ENCODE measurements at places on chromosomes 12 and 14.

DNA sequence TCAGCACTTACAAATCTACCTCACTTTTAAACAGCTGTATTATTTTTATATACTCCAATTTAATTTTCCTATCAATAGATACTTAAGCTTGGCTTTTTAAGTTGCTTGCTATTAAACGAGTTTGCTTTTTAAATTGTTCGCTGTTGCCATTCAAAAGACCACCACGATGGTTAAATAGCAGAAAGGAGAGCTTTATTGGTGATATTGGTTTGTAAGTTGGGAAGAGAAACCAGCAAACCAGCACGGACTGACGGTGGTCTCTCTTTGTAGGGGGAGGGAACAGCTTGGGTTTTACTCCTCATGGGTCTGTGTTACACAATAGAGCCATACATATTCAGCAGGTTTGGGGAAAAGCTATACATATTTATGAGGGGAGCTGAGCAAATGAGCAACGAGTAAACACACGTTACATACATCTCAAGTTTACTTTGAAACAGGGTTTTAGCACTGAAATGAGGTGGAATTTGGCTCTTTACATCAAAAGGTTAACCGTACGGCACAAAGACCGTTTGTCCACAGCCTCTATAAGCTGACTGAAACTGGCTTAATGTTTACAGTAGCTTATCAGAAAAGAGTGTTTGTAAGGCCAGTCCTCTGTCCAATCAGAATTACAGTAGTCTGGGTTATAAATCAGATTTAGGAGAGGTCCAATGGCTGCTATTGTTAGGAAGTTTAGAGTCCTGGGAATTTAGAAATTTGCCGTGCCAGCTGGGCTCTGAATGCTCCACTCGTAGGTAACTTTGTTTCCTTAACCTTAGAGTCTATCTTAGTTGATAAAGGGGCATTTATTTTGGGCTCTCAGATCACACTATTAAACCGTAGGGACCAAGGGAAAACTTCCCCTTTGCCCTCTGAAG lies 69.7 kb upstream of the DHRS4 start:
- no peak for DNase-seq

DNA sequence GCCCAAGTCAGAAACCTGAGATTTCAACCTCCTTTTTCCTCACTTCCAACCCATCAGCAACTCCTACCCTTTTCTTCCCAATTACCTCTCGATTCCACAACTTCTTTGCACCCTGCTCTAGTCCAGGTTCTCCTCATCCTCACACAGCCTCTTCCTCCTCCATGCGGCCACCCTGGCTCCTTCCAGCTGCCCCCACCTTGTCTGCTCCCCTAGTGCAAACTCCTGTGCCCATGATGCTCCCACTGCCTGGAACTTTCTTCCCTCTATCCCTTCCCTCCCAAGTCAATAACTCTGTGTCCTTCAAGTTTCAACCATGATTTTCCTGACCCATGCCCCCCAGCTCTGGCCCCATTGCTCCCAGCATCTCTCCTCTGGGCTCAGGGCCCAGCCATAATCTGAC lies 17.3 kb downstream of the SELPLG start:
- DNase-seq, result no peak

DNA sequence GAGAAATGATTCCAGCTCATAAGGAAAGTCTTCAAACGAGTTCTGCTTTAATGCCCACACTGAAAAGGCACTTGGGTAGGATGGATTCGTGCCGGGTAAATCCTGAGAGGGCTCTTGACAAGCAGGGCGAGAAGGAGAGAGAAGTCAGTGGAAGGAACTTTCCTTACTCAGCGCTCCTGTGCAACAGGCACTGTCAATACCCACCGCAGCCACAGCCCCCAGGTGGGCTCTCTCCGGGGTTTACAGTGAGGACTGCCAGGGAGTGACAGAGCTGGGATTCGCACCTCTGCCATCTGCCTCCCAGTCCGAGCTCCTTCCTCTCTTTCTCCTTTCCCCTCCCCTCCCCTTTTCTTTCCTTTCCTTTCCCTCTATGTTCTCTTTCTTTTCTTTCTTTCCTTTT lies 118.7 kb downstream of the BEGAIN start:
- DNase-seq, result no peak

DNA sequence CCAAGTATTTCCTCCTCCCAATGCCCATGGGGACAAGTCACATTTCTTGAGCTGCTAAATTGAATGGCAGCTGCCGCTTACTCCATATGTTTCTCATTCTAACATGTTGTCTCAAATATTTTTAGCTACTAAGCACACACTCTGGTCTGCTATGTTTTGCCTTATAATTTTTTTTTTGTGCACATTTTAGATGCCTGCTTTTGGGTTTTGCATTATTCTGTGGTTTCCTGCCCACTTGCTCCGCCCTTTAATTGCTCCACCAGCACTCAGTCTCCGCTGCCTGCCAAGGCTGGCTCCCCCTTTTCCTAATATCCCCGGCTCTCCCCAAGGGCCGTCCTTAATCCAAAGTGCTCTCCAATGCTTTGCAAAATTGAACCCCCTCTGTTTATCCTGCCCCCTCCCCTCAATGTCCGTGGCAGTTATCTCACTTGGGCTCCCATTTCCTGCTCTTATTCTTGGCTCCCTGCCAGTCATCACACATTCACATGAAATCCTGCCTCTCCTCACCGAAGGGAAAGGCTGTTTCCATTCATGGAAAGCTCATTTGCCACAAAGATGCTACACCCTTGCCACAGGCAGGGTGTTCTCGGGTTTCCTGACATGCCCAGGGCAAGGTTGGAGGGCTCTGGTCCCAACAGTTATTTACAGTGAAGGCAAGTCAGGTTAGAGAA lies 79.4 kb downstream of the C12orf75 start:
- DNase-seq, result no peak

DNA sequence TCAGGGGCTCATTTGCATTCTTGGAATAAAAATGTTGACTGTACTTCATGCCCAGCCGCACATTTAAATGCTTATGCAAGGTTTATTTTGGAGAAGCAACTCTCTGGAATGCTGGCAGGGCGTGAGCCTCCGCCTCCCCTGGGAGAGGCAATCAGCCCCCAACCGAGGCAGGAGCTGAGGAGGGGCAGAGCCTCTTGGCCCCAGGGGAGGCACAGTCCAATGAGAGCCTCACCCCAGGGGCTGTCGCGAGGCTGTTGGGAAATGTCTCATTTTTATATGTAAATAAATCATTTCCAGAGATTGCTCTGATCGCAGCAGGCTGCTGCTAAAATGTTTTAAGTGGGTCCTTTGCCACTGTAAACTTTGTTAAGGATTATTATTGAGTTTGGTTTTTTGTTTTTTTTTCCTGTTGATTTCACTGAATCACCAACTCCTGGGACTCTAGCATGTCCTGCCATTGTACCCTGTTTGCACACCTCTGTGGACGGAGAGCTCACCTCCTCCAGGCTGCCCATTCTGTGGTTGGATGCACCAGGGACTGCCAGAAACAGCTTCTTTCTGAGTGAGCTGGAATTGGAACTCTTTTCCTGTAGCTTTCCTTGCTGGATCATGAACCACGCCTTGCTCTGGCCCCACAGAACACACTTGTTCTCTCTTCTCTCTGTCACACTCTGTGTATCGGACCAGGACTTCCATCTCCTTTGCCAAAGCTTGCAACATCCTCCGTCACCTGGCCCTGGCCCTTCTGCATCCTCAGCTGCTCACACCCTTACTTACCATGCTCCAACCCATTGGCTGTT lies 46.9 kb upstream of the FAM181A start:
- DNase-seq, result no peak

GRCh38 chr12:30164382-30165318 lies 380.9 kb upstream of the TMTC1 start:
- DNase-seq, result no peak

All from activated naive CD4-positive, alpha-beta T cell treated with anti-CD3 and anti-CD28 coated beads, Interleukin-2, amount 50 U/mL, for 16 hours (primary cell).